GM12864 (cell line): ENCODE measurements at places on chromosomes 11 and 22.

GRCh38 chr11:57425565-57426438, 1.1 kb downstream of the SLC43A3 start:
- DNase-seq = no peak

GRCh38 chr11:69443968-69444364, 37.5 kb upstream of the LINC01488 start:
- DNase-seq = no peak

DNA sequence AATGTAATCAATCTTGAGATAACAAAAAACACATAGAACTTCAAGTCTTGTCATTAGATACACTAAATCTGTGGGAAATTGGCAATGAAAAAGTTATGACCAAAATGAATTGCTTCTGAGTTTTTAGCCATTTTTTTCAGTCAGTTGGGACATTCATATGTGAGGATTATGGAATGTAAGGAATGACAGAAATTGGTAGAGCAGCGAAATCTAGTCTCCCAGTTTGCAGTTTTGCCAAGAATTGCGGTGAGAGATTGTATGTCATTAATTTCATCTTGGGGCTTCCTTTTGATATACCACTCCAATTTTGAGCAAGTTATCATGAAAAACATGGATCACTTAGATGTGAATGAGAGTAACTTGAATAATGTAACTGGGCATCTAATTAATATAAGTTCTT, 49.9 kb downstream of the SIK2 start:
- no peak for DNase-seq

DNA sequence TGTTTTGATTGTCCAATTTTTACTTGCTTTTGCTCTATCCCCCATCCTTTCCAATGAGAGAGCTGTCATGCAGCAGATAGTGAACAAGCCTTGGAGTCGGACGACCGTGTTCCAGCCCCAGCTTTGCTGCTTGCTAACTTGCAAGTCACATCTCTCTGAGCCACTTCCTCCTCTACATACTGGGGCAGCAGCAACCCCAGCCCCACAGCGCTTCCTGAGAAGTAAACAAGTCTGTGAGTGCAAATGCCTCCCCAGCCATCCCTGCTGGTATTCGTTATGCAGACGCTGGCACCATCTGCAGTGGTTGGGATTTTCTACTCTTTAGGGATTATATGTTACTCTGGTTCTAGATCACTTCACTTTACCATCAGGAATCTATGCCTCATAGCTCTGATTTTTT, 35.0 kb downstream of the TPBGL start:
- no peak for DNase-seq

GRCh38 chr22:27205492-27206373, 548.3 kb downstream of the MIAT start:
- no peak for DNase-seq

- DNase-seq = no peak
These were observed 67.4 kb downstream of the BRD1 start for GRCh38 chr22:49760280-49760629.

GRCh38 chr11:8006349-8006977, 19.3 kb downstream of the EIF3F start:
- peak; percentile 7 for DNase-seq

DNA sequence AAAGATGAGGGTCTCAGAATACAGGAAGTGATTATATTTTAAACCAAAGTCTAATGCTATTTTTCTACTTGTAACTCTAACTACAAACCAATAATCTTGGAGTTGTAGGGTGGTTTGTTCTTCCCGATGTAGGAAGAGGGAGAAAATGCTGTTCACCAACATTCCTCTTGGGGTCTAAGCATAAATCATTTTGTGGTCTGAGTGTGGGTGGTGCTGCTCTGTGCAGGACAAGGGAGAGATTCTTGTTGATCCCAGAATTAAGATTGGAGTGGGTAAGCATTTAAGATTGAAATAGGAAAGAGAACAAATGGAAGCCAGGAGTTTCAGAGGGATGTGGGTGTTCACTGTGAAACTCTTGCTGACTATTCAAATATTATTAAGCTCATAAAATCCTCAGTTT, 38.6 kb upstream of the MMP13 start:
- no peak for DNase-seq
